Cerebellar cortex (tissue), 1 donor: ENCODE measurements at places on chromosomes 4 and X.

GRCh38 chr4:48079972-48080391, 54.1 kb downstream of the TXK start:
- no peak for DNase-seq

GRCh38 chr4:2364654-2365053, 53.8 kb downstream of the ZFYVE28 start:
- DNase-seq = no peak

GRCh38 chr4:182730791-182731190, 186.4 kb downstream of the DCTD start:
- DNase-seq = no peak

DNA sequence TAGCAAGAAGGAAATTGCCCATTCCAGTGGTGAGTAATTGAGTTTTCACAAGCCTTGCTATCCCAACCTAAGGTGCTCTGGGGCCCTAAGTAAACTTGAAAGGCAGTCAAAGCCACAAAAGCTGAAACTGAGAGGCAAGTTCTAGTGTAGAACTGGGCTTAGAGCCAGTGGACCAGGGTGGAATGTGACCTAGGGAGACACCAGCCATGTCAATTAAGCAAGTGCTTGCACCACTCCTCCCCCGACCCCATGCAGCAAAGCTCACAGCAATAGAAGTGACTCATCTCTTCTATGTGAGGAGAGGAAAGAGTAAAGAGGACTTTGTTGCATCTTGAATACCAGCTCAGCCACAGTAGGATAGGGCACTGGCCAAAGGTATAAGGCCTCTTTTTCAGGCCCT, 486.1 kb upstream of the POU3F4 start:
- DNase-seq = no peak

DNA sequence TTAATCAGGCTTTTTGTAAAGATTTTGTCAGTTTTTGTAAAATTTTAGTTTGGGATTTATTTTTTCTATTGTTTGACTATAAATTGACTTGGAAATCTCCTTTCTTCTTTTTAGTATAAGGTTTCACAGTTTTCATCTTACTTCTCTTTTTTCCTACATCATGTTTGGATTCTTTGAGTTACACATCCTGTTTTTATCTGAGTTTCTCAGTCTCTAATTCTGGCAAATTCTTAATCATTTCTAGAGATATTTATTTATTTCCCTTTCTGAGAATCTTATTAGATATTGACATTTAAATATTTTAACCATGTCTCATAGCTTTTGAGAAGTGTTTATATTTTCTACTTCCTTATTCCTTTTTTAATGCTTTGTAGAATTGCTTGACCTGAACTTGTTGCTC, 20.7 kb downstream of the USP53 start:
- DNase-seq = no peak

DNA sequence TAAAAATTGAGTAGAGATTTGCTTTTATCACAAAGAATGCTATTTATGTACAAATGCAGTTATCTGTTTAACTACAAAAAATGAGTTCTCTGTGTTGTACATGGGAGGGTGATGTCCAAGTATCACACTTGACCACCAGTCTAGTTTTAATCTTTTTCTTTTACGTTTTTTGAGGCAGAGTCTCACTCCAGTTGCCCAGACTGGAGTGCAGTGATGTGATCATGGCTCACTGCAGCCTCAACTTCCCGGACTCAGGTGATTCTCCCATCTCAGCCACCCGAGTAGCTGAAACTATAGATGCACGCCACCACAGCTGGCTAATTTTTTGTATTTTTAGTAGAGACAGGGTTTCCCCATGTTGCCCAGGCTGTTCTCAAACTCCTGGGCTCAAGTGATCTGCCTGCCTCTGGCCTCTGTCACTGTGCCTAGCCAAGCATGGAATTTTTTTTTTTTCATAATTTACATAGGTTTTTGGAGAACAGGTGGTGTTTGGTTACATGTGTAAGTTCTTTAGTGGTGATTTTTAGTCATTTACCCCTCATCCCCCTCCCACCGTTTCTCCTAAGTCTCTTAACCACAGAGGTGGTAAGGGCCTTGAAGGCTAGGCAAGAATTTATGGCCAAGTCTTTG, 47.9 kb upstream of the RPA4 start:
- no peak for DNase-seq

DNA sequence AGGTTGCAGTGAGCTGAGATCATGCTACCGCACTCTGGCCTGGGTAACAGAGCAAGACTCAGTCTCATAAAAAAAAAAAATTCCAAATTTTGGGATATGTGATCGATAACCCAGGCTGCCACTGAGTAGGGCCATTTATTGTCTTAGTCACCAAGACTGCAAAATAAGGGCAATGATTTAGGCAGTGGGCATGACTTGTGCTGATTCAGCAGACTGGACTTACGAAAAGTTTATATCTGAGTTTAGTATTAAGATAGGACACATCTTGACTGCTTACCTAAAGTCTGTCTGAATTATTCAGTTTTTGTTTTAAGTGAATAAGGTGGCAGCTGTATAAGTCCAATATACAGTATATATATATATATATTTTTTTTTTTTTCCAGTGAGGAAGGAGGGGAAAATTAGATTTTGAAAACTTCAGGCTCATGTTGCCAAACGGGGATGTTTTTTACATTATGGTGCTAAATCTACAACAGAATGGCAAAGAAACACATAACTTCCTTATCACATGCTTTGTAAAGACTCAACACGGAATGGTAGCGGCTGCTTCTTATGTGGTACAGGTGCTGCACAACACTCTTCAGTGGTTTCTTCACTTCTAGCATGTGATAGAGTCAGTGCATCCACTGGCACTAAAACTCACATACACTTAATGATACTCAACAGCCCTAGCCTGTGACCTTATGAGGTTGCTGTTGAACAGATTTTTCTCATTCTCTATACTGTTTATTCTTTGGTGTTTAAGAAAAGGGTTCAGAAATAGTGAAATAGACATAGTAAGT, 6.5 kb downstream of the TEX13D start:
- no peak for DNase-seq

DNA sequence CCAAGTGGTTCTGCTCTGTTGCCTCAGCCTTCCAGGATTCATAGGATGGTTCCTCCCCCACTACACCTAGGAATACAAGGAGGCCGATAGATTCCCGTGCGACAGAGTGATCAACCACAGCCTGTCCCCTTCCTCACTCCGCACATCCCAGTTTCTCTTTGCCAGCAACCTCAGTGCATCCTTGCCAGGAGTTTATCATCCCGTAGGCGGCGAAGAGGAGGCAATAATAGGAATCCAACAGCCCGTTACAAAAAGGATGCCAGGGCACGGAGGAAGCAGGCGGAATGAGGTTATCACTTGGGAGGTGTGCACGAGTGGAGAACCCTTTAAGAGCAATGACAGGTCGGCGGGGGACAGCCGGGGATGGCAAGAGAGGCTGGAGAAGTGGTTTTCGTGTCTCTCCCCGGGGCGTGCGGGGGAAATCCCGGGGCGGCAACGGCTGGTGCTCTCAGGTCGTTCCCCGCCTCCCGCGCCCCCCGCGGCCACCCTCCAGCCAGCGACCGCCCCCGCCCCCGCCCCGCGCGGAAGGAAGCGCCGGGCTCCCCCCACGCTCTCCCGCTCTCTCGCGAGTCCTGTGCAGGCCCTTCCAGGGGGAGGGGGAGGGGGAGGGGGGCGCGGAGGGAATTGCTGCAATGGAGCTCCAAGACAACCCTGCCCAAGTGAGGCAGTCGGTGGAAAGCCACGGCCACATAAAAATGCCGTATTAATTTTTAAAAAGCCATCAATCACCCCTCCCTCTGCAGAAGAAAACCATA, 1.6 kb downstream of the PPP3CA start:
- peak; percentile 64 for DNase-seq

- peak; percentile 29 for DNase-seq
Observed at GRCh38 chr4:80362578-80363181, 27.1 kb downstream of the CFAP299 start.

GRCh38 chr4:128328106-128328505, 40.5 kb upstream of the PGRMC2 start:
- no peak for DNase-seq

DNA sequence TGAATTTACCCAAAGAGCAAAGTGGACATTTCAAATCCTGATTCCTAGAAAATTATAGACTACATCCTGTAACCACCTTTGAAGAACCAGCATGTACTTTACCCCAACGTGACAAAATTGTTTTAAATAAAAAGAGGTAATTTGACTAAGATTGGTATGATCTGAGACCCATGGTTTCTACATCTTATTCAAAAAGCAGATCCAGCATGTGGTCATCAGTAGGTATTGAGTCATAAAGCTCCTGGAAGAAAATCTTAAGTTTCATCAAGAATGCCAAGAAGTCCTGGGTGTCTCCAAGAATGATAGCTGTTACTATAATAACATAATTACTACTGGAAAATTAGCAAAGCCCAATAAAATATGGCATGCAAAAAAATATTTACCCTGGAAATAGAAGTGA, 61.8 kb downstream of the NFKB1 start:
- DNase-seq = no peak

DNA sequence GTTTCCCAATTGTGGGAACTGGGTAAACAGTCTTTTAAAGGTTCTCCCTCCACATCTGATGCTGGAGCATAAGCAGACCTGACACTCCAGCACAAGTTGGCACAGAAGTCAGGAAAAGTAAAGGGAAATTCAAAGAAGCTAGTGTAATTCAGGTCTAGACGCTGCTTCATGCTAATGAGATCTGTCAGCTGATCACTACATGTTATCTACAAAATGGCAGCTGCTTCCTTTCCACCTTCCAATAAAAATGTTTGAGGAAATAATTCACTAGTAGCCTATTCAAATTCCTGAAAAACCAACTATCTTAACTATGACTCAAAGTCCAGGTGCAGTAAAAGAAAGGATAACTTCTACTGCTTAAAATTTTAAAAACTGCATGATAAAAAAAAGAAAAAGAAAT, 29.3 kb downstream of the DCAF8L2 start:
- DNase-seq = no peak

DNA sequence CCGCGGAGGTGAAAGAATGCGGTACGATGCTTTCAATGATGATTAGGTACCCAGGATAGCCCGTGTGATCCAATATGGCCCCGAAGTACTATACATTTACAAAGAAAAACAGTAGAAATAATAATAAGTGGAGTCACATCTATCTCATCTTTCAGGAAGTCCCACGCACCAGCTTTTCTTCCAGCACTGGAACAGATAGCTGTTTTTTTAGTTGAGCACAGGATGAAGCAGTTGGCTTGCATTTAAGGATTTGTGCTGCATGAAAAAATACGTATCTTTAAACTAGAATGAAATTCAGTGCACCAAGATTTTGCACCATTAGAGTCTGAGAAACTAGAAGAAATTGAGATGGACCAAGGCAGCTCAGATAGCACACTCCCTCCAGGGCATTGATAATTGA, 44.1 kb downstream of the SMIM20 start:
- peak; percentile 10 for DNase-seq

DNA sequence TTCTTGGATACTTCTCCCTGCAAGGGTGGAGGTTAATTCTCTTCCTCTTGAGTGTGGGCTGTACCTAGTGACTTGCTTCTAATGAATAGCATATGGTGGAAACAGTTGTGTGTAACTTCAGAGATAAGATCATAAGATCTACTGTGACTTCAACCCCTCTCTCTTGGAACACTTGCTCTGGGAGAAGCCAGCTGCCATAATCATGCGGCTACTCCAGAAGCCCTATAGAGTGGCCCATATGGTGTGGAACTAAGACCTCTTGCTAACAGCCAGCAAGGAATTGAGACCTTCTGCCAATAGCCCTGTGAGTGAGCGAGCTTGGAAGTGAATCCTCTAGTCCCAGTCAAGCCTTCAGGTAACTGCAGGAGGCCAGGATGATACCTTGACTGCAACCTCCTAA, 81.1 kb downstream of the RBMX2 start:
- no peak for DNase-seq

- DNase-seq = peak; percentile 0
Observed at GRCh38 chrX:3940000-3940610, 226.7 kb upstream of the PRKX start.

GRCh38 chr4:101596781-101597552, 193.6 kb upstream of the BANK1 start:
- DNase-seq = no peak

DNA sequence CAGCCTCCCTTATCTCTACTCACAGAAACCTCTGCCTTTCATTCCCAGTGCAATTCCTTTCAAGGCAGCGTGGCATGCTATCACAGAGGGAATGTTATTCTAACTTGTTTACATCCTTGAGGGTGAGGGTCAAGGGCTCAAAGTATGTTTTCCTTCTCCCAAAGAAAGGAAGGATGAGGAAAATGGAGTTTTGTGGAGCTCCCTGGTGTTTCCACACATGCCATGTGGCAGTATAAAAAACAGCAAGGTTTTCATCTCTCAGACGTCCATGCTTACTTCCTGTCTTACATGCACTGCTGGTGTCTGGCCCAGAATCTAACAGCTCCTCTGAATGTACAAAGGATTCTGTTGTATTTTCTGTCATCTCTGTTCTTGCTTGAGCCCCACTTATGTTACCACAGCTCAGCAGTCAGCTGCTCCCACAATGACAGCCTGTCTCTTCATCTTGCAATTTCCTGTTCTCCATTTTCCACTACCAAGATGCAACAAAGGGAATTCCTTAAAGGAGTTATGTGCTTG, 128.0 kb downstream of the SNCA start:
- peak; percentile 42 for DNase-seq

GRCh38 chr4:99833756-99834155, 17.1 kb downstream of the DAPP1 start:
- no peak for DNase-seq

GRCh38 chrX:30948626-30949025, 59.6 kb upstream of the TAB3 start:
- no peak for DNase-seq

GRCh38 chr4:15711762-15712161, 8.9 kb downstream of the BST1 start:
- no peak for DNase-seq
